Posterior vena cava (tissue), 2 donors: ENCODE measurements at places on chromosomes 16 and 17.

GRCh38 chr17:39224778-39225307, 902 bp downstream of the STAC2 start:
- no peak for DNase-seq

GRCh38 chr17:38867968-38868816, 1.7 kb upstream of the LASP1 start:
- peak; percentile 93 for DNase-seq

GRCh38 chr17:76734080-76734840, 2.9 kb downstream of the SRSF2 start:
- DNase-seq, result no peak

DNA sequence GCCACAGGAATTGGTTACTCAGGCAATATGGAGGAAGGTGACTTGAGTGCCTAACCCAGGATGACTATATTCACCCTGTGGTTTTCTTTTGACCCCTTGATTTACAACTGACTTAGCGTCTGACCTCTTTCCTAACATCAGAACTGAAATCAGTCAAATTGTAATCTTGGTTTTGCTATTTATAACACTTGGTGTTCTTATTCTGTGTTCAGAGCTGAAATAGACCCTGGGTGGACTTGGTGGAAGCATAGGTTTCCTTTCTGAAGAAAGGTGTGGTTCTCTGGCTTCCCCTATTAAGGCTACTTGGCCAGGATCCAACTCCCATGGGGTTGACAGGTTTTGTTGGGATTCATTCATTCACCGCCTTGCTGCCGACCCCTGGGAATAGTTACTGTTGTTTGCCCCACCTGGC, 80.8 kb downstream of the CLEC16A start:
- no peak for DNase-seq

DNA sequence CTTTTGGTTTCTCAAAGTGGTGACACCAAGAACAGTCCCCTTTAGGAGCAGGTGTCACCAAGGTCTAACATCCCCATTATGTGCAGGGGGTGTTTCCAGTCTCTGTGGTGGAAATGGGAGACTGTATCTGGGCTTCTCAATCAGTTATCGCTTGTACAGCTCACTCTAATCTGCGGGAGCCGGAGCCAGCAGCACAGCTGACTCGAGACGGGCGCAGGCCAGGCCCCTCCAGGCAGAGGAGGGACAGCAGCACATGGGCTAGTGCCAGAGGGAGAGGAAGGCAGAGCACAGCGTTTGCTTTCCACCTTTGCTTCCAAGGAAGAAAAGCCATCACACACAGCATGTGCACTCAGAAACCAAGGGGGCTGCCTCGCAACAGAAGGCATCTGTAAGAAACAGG, 91.2 kb upstream of the CREBBP start:
- DNase-seq, result no peak

- no peak for DNase-seq
Observed at GRCh38 chr16:18829251-18829650, 27.9 kb upstream of the ARL6IP1 start.

- no peak for DNase-seq
Observed at GRCh38 chr16:66326991-66327513, 39.4 kb upstream of the CDH5 start.

DNA sequence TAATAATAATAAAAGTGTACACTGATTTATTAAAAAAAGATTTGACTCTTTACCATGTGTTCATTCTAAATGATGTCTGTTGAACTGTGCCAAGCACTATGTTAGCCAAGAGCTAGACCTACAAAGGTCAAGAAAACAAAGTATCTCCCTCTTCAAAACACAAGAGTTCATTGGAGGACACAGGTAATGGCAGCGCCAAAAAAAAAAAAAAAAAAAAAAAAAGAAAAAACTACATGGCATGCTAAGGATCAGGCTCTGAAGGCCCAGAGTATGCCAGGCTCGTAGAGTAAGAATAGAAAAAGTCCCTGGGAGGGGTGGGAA, 35.2 kb downstream of the CYTH1 start:
- DNase-seq, result no peak

DNA sequence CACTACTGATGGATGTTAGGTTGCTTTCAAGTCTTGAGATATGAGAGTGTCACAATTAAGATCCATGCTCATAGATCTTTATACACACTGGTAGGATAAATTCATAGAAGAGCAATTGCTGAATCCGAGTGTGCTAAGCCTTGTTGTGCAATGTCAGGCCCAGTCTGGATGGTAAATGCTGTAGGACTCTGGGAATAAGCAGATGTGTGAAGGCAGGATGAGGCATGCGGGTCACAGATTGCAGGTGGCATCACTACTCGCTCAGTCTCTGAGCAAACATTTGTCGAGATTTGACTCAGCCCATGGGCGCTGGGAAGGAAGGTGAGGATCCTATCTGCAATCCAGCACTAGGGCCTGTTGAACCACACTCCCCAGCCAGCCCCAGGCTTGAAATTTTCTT, 40.7 kb downstream of the TMEM186 start:
- no peak for DNase-seq

DNA sequence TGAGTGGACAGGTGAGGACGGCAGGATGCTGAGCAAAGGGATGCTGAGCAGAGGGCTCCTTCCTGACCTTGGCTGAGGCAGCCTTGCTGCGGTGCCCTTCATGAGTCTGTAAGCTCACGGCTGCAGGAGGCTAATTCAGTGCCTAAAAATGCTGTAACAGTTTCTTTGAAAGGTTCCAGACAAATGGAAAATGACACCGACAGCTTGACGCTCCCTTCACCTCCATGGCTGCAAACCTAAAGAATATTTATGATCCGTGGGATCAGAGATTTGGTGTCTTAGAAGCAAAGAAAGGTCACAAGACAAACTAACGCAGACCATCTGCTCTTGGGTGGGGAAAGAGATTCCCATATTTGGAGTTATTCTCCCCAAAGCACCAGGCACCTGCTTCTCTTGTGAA, 28.0 kb downstream of the TOM1L2 start:
- no peak for DNase-seq

GRCh38 chr17:42798383-42799380, at the start of the genes CNTD1 and COA3:
Gene CNTD1, plus strand, starts transcription at chr17:42798861. Its CDS starts 207 bp downstream, at chr17:42799068.
Gene COA3, minus strand, starts transcription at chr17:42798704. Its CDS starts 23 bp downstream, at chr17:42798681.
- peak; percentile 96 for DNase-seq

- DNase-seq, result no peak
Observed at GRCh38 chr16:60041671-60042070, 1307.6 kb upstream of the GOT2 start.
